ENCODE measurements at places on chromosomes 1 and 21. TPM values are rescaled to one million over a fixed set of nuclear protein-coding genes. Genes with fewer than 3 reads are reported as not detected.

Gene ATP1B1
- 20.3 TPM for total RNA-seq

Gene C1orf74
- total RNA-seq: 4.3 TPM

- no peaks in the 10 kb centered on the region for H3K4me1 ChIP-seq
- no peak overlapping the region for H3K27ac ChIP-seq
- DNase-seq: no peak
These were observed 25.9 kb downstream of the ARHGEF16 start for GRCh38 chr1:3480369-3480719.

- no peaks in the 10 kb centered on the region for H3K27me3 ChIP-seq
- no peak overlapping the region for H3K27ac ChIP-seq
- H3K4me1 ChIP-seq: no peaks in the 10 kb centered on the region
- H3K4me3 ChIP-seq: peak overlapping the region; percentile 54
- peak; percentile 54 for DNase-seq
These were observed 56.2 kb upstream of the RASAL2 start for GRCh38 chr1:178037510-178038253.

GRCh38 chr1:111576547-111576946, 43.0 kb upstream of the RAP1A start:
- peaks cover 5% of the 10 kb centered on the region for H3K4me1 ChIP-seq
- no peaks in the 10 kb centered on the region for H3K27me3 ChIP-seq
- H3K4me3 ChIP-seq: no peak overlapping the region

Gene CAMK1G
- 0.83 TPM for total RNA-seq

- H3K27ac ChIP-seq: no peak overlapping the region
- no peaks in the 10 kb centered on the region for H3K36me3 ChIP-seq
- no peaks in the 10 kb centered on the region for H3K4me1 ChIP-seq
These were observed 58.8 kb downstream of the WARS2 start for GRCh38 chr1:119081700-119082099.

- no peak overlapping the region for H3K27ac ChIP-seq
- no peak overlapping the region for H3K4me3 ChIP-seq
- no peaks in the 10 kb centered on the region for H3K4me1 ChIP-seq
- no peak for DNase-seq
These were observed 61.8 kb upstream of the SOD1 start for GRCh38 chr21:31597683-31598082.

DNA sequence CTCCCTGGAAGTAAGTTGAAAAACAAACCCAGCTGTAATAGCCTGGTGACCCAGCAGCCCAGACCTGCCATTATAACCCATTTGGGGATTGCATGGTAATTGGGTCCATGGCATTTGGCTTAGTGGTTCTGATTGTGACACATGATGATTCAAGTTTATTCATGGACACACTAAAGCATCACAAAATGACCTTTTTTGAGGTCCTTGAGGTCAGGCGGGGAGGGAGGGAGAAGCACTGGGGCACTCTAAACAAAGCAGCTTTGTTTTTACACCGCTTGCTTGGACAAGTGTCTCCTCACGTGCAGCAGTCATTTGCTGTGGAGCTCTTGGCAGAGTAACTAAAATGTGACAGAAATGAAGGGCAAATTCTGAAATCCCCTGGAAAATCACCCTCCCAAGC, 241.0 kb upstream of the SGIP1 start:
- no peaks in the 10 kb centered on the region for H3K27me3 ChIP-seq
- no peaks in the 10 kb centered on the region for H3K36me3 ChIP-seq
- DNase-seq: no peak
- H3K4me3 ChIP-seq: no peak overlapping the region

Gene TNNI3K
- total RNA-seq: 0.90 TPM

DNA sequence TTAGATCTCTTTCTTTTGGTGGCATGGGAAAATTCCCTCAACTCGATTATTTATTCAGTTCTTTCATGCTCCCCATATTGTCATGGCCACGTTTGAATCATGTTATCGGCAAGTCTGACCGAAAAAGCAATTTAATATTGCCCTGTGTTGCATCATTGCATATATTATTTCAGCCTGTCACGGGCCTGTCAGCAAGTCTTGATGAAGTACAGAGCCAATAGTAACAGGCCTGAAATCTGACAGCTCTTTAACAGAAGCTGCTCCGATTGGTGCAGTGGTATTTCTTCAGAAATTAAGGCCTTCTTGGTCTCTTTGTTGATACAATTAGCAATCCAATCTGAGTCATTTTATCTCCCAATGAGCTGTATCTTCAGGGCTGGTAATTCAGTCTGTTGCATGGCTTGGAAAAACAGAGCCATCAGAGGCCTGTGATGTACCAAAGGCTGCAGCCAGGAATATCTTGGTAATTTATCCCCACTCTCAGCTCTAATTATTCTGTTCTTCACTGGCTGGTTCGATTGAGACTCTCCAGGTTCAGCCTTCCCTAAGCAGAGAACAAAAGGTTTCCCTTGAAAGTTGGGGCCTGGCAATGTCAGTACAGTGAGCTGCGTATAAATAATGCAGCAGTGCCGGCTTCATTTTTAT, 149.5 kb downstream of the FGGY start:
- peak overlapping the region; percentile 27 for H3K27ac ChIP-seq
- DNase-seq: peak; percentile 86
- no peaks in the 10 kb centered on the region for H3K36me3 ChIP-seq
- no peak overlapping the region for H3K4me3 ChIP-seq
- H3K27me3 ChIP-seq: no peaks in the 10 kb centered on the region

GRCh38 chr1:31955917-31956736, 18.0 kb upstream of the PTP4A2 start:
- H3K4me3 ChIP-seq: peak overlapping the region; percentile 3
- H3K27me3 ChIP-seq: no peaks in the 10 kb centered on the region
- H3K36me3 ChIP-seq: no peaks in the 10 kb centered on the region
- peak; percentile 100 for DNase-seq
- H3K27ac ChIP-seq: peak overlapping the region; percentile 96

- H3K4me3 ChIP-seq: no peak overlapping the region
- H3K4me1 ChIP-seq: peaks cover 32% of the 10 kb centered on the region
- H3K36me3 ChIP-seq: no peaks in the 10 kb centered on the region
- peak overlapping the region; percentile 58 for H3K27ac ChIP-seq
- peak; percentile 97 for DNase-seq
- H3K27me3 ChIP-seq: no peaks in the 10 kb centered on the region
These were observed 253.1 kb upstream of the DUSP10 start for GRCh38 chr1:221994939-221995338.

DNA sequence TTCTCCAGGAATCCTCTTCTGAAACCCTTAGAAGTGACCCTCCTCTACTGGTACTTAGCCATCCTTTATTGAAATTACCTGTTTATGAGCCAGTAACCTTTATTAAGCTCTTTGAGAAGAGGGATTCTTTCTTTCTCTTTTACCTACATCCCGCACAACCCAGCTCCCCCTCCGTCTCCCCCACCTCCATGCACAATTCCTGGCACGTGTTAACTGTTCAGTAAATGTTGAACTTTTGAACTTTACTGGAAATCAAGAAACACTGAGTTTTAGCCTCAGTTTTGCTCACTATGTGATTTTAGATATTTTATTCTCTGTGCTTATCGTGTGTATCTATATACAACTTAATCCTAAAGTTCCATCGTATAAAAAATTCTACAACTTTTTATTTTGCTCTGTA, 1.8 kb downstream of the TMED5 start:
- H3K27ac ChIP-seq: peak overlapping the region; percentile 41
- peak; percentile 17 for DNase-seq
- peak overlapping the region; percentile 53 for H3K4me3 ChIP-seq
- no peaks in the 10 kb centered on the region for H3K4me1 ChIP-seq
- no peaks in the 10 kb centered on the region for H3K27me3 ChIP-seq
- peaks cover 5% of the 10 kb centered on the region for H3K36me3 ChIP-seq

Gene BEND5
- 1.1 TPM for total RNA-seq

GRCh38 chr1:212607913-212608391, 609 bp upstream of the ATF3 start:
- no peaks in the 10 kb centered on the region for H3K36me3 ChIP-seq
- peak overlapping the region; percentile 48 for H3K4me3 ChIP-seq
- no peak for DNase-seq
- peaks cover 14% of the 10 kb centered on the region for H3K4me1 ChIP-seq
- peak overlapping the region; percentile 9 for H3K27ac ChIP-seq
- H3K27me3 ChIP-seq: peaks cover 44% of the 10 kb centered on the region

DNA sequence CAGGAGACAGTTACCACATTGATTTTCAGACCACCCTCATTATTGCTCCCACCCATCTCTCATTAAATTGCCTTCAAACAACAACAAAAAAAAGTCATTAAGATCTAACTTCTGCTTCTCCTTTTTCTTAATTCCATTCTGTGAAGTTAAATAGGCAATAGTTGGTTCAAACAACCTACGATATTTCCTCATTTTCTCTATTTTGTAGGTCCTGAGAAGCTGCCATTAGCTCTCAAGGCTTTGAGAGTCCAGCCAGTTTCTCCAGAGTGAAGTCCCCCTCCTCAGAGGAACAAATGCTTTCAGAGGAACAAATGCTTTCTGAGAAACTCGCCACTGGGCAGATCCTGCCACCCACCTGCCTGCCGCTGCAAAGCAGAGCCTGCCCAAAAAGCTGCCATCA, 125.6 kb downstream of the ETS2 start:
- no peaks in the 10 kb centered on the region for H3K36me3 ChIP-seq
- peaks cover 3% of the 10 kb centered on the region for H3K27me3 ChIP-seq
- H3K27ac ChIP-seq: peak overlapping the region; percentile 49
- peaks cover 5% of the 10 kb centered on the region for H3K4me1 ChIP-seq
- no peak overlapping the region for H3K4me3 ChIP-seq

DNA sequence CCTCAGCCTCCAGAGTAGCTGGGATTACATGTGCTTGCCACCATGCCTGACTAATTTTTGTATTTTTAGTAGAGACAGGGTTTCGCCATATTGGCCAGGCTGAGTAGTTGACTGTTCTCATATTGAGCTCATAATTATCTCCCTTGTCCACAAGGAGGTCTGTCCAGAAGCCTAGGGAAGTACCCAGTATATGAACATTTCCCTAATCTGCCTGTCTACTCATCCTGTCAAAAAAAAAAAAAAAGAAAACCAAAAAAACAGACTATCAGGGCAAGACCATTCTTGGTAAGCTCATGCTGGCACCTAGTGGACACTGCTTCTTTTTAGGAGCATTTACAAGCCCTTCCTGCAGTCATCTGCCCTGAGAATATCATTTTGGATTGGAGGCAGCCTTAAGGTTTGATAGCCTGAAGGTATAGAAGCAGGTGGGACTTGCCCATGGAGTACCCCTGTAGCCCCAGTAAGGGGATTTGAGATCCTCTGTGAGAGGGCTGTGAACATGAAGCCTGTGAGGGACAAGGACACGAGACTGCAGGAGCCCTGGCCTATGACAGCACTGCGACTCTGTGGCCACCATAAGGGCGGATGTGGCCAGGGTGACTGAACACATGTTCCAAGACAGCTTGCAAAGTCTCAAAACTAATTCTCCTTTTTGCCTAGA, 10.8 kb upstream of the DUSP12 start:
- no peaks in the 10 kb centered on the region for H3K36me3 ChIP-seq
- H3K27me3 ChIP-seq: no peaks in the 10 kb centered on the region
- DNase-seq: peak; percentile 88

Gene ACTN2
- under 0.01 TPM for total RNA-seq

Gene ADGRL2
- total RNA-seq: 36.9 TPM

Gene HOOK1
- not detected for total RNA-seq

DNA sequence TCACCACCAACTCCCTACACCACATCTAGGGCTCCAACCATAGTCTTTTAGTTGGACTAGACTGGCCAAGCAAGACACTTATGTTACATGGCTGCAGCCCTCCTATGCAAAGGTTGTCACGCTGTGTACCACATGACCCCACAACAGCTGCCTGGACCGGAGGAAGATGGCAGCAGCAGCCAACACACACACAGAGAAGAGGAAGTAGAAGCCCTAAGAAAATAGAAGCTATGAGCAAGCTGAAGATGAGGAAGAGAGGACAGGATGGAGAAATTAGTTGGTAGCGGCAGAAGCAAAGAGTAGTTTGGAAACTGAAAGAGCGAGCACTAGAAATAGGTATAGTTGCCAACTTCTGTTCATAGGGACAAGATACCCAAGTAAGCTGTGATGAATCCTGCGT, 60.8 kb upstream of the RALGPS2 start:
- no peaks in the 10 kb centered on the region for H3K4me1 ChIP-seq
- no peaks in the 10 kb centered on the region for H3K36me3 ChIP-seq
- DNase-seq: no peak
- H3K27me3 ChIP-seq: no peaks in the 10 kb centered on the region
- no peak overlapping the region for H3K27ac ChIP-seq
- H3K4me3 ChIP-seq: no peak overlapping the region

- no peak for DNase-seq
- H3K27ac ChIP-seq: no peak overlapping the region
- H3K4me1 ChIP-seq: peaks cover 3% of the 10 kb centered on the region
- no peaks in the 10 kb centered on the region for H3K36me3 ChIP-seq
- no peaks in the 10 kb centered on the region for H3K27me3 ChIP-seq
These were observed 129.1 kb upstream of the HOOK1 start for GRCh38 chr1:59685666-59686065.

- no peaks in the 10 kb centered on the region for H3K36me3 ChIP-seq
These were observed 119.4 kb downstream of the MRPS6 start for GRCh38 chr21:34192646-34193285.

- H3K4me3 ChIP-seq: no peak overlapping the region
- H3K27ac ChIP-seq: no peak overlapping the region
- no peaks in the 10 kb centered on the region for H3K27me3 ChIP-seq
- peaks cover 5% of the 10 kb centered on the region for H3K4me1 ChIP-seq
- H3K36me3 ChIP-seq: peaks cover 9% of the 10 kb centered on the region
- DNase-seq: no peak
These were observed 4.0 kb downstream of the SAMD11 start for GRCh38 chr1:927748-928147.

DNA sequence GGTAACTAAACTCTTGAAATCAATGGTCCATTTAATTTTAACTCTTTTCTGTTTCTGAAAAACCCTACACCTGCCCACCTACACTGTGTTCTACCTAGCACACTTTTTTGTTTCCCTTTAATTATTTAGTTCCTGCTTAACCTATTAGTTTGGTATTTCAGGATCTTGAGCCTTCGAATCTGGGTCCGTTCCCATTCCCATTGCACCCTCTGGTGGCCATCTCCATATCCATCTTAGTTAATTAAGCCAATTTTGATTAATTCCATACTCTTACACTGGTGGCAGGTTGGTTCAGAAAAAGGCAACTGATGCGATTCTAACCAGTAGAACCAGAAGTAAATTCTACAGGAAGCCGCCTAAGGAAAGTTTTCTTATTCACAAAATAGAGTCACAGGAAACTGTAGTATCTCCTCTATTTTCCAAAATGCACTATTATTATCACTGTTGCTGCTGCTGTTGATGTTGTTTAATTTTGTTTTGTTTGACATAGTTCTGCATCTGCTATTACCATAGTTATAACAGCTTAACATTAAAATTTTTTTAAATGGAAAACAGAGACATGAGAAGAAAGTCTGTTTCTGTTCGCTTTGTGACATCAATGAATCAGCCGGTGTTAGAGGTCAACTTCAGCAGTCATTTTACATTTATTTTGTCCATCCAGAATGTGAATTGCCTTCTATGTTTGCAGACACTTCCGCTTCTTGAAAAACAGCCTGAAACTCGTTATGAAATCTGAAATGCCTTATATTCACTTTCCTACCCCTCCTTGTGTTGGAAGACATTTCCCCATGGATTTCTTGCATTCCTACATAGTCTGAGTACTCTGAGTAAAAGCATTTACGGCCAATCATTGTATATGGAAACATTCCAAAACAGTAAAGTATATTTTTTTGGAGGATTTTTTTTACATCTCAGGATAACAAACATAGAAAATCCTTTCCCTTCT, 115.5 kb upstream of the NCAM2 start:
- H3K27me3 ChIP-seq: no peaks in the 10 kb centered on the region
- no peaks in the 10 kb centered on the region for H3K36me3 ChIP-seq

- no peak overlapping the region for H3K27ac ChIP-seq
- peaks cover 4% of the 10 kb centered on the region for H3K4me1 ChIP-seq
- no peaks in the 10 kb centered on the region for H3K27me3 ChIP-seq
- H3K36me3 ChIP-seq: no peaks in the 10 kb centered on the region
- H3K4me3 ChIP-seq: no peak overlapping the region
These were observed 17.5 kb downstream of the RUNX3 start for GRCh38 chr1:24912376-24913273.

All from IMR-90 (cell line).